Daoy (cell line): ENCODE measurements at places on chromosomes 11 and 22. TPM values are rescaled to one million over a fixed set of nuclear protein-coding genes. Genes with fewer than 3 reads are reported as not detected.

Gene TESMIN
- total RNA-seq = 1.2 TPM in 1 of 2 replicates, not detected in the other

Gene KLHDC7B
- total RNA-seq = 0.06 TPM in 1 of 2 replicates, not detected in the other

DNA sequence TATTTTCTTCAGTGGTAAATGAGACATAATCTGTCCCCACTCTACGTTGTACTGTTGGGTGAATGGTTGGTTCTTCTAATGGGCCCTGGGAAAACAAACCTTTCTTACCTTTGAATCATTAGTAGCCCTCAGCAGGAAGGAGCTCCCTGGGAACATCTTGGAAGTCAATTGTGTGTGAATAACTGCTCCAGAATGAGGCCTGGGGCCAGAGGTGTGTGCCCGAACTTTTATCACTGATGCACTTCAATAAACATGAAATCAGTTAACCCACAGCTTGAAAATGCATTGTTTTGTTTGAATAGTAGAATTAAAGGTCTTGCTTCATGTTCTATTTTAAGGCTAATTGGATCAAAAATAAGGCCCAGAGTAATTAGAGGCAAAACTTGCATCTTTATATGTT, 67.1 kb downstream of the NAV2 start:
- DNase-seq = no peak

DNA sequence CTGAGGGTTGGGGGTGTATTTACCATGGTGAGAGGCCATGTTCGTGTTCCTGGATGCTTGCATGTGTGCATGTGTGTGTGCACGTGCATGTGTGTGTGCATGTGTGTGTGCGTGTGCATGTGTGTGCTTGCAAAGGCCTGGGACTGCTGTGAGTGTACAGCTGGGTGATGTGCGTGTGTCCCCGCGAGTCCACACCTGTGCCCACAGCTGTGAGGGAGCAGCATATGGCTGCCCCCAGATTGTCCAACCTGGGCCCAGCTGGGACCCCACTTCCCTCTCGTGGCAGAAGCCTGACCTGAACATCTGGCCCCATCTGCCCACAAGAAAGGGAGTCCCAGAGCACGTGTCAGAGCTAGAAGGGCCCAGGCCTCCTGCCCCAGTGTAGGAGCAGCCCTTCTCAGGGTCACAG, 8.4 kb upstream of the CD248 start:
- DNase-seq = no peak

Gene ARHGAP42
- 6.7 and 6.9 TPM in 2 replicates for total RNA-seq

Gene FAM181B
- total RNA-seq = 0.23 TPM in 1 of 2 replicates, not detected in the other

GRCh38 chr11:2563213-2564007, 118.6 kb downstream of the KCNQ1 start:
- DNase-seq = no peak

Gene KLHL35
- 8.7 and 12.3 TPM in 2 replicates for total RNA-seq

Gene MMP1
- 1.8 and 1.9 TPM in 2 replicates for total RNA-seq

Gene JHY
- 2.2 and 2.3 TPM in 2 replicates for total RNA-seq

Gene HBE1
- 0.42 and 1.4 TPM in 2 replicates for total RNA-seq

DNA sequence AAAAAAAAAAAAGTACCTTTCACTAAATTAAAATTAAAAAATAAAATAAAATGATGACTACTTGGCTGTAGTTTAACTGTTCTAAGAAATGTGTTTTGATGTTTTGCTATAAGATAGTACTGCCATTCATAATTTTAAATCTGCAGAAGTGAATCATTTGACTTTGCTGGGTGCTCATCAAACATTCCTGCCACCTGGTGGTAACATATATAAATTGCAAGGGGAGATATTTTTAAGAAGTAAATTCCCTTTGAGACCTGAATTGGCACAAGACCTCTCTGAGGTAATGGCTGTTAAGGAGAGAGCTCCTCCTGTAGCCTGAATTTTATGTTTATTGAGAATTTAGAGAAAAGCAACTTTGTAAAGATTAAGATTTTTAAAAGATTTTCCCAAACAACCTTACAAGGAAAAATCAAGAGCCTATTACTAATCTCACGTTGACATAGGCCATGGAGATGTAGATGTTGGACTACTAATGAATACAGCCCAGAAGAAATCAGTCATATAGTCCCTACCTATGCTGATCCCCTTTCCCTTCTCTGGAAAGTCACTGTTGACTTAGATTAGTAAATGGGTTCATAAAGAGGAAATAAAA, 11.9 kb upstream of the NARS2 start:
- DNase-seq = no peak

Gene CD3G
- not detected in 2 replicates for total RNA-seq

Gene LINC01488
- total RNA-seq = not detected in 2 replicates

Gene SCARF2
- total RNA-seq = 9.3 and 9.5 TPM in 2 replicates

Gene LDHAL6A
- 0.11 TPM in 1 of 2 replicates, not detected in the other for total RNA-seq

DNA sequence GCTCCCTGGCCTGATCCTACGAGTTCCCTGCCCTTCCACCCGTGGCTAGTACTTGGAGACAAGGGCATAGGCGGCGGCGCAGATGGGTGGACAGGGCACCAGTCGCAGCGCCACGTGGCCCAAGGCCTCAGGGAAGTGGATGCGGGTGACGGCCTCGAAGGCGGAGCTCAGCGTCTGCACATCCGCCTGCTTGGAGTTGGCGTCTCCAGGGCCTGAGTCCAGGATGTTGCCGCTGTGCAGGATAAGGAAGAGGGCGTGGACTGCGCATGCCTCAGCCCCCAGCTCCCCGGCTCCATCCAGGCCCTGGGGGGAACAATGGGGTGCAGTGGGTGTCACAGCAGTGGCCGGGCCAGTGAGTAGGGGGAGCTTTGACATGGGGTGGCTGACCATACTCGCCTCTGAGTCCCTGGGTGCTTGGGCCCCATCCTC, 6.6 kb downstream of the PITPNM1 start:
- DNase-seq = no peak

DNA sequence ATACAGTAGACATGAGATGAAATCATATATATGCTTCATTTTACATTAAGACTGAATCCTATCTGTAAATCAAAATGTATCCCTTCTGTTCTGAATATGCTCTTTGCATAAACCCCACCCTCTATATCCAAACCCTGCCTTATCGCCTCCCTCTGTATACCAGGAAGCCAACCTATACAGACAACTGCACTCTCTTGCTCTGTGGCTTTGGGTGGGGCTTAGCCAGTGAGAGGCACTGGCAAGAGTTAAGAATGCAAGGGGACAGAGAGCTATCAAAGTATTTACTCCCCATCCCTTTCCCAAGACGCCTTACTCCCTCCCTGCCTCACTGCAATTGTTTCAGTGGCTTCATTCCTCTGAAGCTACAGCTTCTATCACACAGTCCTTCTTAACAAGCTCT, 309.8 kb downstream of the TTC28 start:
- no peak for DNase-seq

DNA sequence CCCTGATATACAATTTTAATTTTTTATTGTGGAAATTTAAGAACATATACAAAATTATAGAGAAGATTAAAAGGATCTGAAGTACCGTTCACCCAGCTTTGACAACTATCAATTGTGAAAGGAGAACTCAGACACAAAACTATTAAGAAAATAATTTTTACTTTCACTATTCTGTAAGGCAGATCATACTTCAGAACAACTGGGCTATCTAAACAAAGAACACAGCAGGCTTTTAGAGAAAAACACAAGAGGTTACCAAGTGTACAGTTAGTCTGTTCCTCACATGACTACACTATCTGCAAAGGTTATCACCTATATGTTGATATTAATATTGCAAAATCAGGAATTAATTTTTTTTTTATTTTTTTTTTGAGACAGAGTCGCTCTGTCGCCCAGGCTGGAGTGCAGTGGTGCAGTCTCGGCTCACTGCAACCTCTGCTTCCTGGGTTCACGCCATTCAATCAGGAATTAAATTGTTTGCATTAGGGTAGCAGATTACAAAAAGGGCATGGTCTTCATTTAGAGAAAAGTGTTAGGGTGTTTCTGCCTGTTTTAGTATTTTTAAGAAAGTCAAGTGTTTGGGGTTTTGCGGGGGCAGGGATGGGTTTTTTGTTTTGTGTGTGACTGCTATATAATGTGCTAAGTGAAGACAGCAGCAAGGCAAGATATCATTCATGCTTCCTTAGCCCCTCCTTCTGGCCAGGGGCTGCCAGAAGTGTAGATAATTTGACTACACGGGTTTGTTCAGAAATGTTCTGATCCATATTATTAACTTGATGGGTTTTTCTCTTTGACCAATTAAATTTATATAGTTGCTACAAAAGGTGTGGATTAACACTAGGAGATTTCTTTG, 27.6 kb upstream of the SIK2 start:
- no peak for DNase-seq

DNA sequence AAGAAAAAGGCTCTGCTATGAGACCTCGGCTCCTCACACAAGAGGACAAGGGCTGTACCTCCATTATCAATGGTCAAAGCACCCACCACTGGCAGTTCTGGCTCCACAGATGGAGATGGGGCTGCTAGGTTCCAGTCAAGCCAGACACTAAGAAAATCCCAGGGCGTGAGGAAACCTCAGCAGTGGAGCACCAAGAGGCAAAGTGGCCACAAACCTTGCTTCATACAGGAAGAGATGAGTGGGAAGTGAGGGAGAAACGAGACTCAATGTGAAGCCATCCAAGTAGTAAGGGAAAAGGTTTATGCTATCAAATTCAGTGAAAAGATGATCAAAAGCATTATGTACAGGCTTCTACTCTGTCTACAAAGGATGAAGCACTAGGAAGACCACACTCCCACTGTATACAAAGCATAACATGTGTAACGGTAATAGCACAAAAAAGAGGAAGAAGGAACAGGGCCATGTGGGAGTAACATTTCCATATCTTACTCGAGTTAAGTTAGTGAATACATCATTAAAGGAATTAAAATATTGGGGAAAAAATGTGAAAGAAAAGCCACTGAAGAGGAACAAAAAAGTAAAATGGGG, 27.0 kb downstream of the POLDIP3 start:
- DNase-seq = no peak

- no peak for DNase-seq
These were observed 11.3 kb upstream of the PRMT3 start for GRCh38 chr11:20376162-20376730.

GRCh38 chr11:32982626-32983025, 33.1 kb upstream of the DEPDC7 start:
- no peak for DNase-seq

Gene OR56B4
- not detected in 2 replicates for total RNA-seq

Gene ABCC8
- not detected in 2 replicates for total RNA-seq

Gene PRR33
- not detected in 2 replicates for total RNA-seq

DNA sequence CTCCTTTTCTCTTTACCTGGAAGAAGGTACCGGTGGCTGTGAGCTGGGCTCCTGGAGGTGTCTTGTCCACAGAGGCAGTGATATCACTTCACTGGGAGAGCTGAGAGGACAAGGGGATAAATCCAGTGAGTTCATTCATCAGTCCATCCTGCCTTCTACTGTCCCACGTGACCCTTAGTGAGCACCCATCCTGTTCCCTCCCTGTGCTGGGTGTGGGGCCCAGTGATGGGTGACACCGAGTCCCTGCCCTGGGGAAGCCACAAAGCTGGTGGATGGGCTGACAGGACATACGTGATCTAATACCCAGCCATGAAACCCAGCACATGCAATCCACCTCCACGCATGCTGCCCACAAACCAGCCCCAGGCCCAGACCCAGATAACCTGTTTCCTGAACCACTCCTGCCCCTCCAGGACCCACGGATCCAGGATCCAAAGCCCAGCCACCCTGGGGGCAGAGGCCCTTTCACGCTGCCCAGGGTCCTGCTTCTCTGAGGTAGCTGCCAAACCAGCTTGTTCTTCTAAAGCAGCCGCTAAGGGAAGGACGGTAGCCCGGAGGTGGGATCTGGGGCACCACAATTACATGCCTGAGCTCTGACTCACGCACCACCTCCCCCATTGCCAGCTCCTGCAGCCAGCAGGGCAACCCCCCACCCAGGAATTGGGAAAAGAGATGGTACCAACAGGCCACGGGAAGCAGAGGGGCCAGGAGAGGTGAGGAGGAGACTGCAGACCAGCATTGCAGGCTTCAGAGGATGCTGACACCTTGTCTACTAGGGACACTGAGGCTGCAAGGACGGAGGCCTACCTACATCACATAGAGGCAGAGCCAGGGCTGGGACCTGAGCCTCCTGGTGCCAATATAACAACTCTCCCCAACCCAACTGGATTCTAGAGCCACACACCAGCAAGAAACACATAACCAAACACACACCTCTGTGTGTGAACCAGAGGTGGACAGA, 35.2 kb downstream of the GDPD5 start:
- peak; percentile 81 for DNase-seq

Gene OR2AT4
- total RNA-seq = under 0.01 TPM in 1 of 2 replicates, not detected in the other

Gene CCDC89
- total RNA-seq = 1.1 and 1.4 TPM in 2 replicates

Gene ROBO3
- total RNA-seq = 5.4 and 16.2 TPM in 2 replicates

Gene POTEH
- 1.6 and 3.8 TPM in 2 replicates for total RNA-seq

GRCh38 chr11:126886636-126887035, 113.9 kb downstream of the KIRREL3 start:
- no peak for DNase-seq

Gene KRTAP5-1
- not detected in 2 replicates for total RNA-seq

Gene HMOX1
- 6.3 and 9.7 TPM in 2 replicates for total RNA-seq

Gene ZDHHC5
- total RNA-seq = 27.7 and 28.0 TPM in 2 replicates

Gene KRTAP5-11
- total RNA-seq = not detected in 2 replicates

GRCh38 chr11:119791047-119791446, 62.0 kb upstream of the NECTIN1 start:
- no peak for DNase-seq

DNA sequence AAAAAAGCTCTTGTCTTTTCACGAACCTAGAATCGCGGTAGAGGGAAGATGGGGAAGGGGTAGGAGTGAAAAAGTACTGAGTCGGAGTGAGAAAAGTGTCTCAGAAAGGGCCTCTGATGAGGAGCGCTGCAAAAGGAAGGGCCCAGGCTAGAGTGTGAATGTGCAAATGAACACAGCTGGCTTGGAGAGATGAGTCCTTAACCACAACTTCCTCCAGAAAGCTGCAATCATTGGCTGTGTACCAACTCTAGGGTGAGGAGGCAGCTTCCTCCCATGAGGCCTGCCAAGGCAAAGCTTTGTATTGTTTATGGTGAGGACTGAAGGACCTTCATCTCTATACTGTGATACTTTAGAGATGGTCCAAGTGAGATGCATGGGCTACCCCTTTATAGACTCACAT, 566.9 kb upstream of the ANO5 start:
- DNase-seq = peak; percentile 2

Gene TMEM135
- 5.4 and 8.3 TPM in 2 replicates for total RNA-seq

DNA sequence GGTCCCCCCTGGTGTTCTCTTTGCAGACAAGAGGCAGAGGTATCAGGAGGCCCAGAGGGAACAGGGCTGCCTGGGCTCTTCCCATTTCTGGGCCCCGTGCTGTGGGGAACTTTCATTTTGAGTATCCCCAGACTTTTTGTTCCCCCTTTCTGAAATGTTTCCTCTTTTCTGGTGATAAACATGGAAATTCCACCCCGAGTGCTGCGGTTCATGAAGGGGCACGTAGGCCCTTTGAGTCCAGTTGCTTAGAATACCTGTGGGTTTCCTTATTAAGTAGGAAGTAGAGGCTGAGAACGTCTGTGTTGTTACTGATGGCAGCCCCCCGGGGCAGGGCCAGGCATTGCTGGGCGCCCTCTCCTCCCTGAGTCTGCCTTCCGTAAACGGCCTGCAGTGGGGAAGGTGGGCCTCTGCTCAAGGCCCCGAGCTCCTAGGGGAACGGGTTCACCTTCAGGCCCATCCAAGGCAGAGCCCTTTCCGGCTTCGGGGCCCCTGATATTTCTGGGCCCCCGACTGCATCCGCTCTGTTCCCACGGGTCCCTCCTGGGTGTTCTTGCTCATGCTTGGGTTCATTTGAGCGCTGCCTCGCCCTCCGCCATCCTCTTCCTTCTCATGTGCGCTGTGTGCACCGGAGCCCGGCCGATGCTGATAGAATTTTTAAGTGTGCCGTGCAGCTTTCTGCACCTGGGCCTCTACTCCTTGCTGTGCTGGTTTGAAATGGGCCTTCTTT, 12.0 kb downstream of the TBC1D22A start:
- no peak for DNase-seq

Gene CLNS1A
- 236 and 286 TPM in 2 replicates for total RNA-seq

Gene OR52I1
- not detected in 2 replicates for total RNA-seq

- DNase-seq = no peak
These were observed 23.4 kb downstream of the SYT9 start for GRCh38 chr11:7275133-7275532.
